Stimulated activated CD4-positive, alpha-beta T cell treated with anti-CD3 and anti-CD28 coated beads, Interleukin-1b, Interleukin-23, amount 100 ng/mL, for 4 hours (primary cell): ENCODE measurements at places on chromosomes 3 and 15.

- no peak for DNase-seq
These were observed 1268.7 kb downstream of the SI start for GRCh38 chr3:163809540-163809993.

DNA sequence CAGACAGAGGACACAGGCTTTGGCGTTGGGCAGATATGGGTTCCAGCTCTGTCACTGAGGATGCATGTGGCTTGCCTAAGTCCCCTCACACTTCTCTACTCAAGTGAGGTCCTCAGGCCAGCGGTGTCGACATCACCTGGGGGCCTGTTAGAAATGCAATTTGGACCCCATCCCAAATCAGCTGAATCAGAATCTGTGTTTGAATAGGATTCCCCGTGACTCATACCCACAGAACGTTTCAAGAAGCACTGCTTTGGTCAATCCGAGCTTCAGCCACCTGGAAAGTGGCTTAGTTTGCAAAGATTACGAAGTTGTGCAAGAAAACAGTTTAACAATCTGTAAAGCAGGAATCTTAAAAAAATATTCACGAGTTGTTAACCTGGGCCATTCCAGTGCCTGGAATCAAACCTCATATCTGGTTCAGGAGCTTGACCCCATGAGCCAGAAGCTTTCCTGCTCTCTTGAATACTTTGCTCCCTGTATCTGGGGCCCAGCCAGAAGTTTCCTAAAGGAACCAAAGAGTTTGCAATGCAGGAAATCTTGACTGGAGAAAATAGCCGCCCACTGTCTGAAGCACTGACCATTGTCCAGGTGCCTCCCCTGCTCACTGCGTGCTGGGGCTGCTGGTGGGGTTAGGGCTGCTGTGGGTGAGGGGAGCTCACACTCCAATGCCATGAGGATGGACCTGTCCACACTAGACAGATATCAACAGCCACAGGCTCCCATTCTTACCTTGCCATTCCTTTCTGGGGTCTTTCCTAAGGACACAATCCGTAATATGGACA lies 208.5 kb upstream of the LINGO1 start:
- no peak for DNase-seq

DNA sequence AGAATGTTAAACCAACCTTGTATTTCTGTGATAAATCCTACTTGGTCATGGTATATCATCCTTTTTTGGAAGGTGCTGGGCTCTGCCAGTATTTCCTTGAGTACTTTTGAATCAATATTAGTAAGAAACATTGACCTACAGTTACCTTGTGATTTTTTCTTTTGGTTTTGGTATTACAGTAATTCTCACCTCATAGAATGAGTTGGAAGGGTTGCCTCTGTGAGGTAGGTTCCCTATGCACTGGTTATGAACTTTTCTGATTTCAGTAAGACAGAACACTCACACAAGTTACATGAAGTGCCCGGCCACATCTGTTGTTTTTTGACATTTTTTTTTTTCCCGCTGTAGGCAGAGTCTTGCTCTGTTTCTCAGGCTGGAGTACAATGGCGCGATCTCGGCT lies 20.0 kb downstream of the PCCB start:
- DNase-seq = no peak

DNA sequence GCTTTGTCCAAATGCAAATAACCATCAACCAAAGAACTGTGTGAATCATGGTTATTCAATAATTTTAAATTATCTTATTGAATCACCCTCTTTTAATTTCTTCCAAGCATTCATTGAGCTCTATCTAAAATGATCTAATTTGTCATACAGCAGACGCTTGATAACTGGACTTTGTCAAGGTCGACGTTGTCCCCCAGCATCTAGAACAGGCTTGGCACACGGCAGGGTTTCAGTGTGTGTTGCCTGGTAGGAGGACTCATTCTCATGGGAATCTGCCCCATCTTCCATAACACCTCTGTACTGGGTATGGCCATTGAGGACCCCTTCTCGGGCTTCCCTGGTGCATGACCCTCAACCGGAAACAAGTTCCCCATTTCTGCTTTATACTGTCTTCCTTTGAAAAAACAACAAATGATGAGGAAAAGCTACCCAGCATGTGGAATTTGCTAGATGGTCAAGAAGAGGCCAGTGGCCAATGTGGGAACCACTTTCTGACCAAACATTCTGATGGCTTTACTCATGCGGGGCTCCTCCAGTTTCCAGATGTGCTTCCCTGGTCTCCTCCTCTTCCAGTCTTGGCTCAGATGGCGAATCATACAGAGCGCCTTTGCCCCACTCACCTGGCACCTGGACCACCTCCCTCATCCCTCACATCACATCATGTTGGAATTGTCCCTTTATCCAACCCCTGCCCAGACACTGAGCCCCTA lies 41.7 kb upstream of the SEC22A start:
- no peak for DNase-seq

GRCh38 chr3:119295816-119296726 lies 1.9 kb downstream of the ARHGAP31 start:
- no peak for DNase-seq

GRCh38 chr15:99345242-99345641 lies 94.0 kb downstream of the LRRC28 start:
- DNase-seq = no peak

GRCh38 chr15:91625506-91625905 lies 228.0 kb upstream of the SLCO3A1 start:
- DNase-seq = no peak
